ENCODE measurements at places on chromosomes 11 and 22.

GRCh38 chr11:128548649-128549255, 38.6 kb downstream of the ETS1 start:
- DNase-seq = no peak

DNA sequence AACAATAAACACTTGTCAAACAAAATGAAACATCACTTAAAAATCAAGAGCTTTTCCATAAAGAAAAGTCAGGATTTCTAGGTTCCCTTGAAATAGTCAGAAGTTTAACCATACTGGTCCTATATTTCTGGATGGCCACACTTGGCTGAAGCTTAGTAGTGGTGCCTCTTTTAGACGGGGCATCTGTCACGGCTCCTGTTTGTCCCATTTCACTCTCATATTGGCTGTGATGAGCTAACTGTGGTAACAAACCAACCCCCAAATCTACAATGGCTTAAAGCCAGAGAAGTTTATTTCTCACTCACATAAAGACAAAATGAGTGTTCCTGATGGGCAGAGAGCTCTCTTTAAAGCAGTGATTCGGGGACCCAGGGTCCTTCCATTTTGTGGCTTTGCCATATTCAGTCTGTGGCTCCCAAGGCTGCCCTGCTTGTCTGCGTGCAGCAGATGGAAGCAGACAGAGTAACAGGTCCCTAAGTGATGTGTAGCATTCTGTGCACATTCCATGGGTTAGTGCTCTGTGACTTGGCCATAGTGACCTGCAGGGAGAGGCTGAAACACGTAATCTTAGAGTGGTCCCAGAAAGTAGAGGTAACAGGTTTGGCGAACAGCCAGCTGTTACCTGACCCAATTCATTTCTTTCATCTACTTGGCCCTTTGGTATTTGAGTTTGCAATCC, 137.4 kb downstream of the HIPK3 start:
- DNase-seq = no peak

DNA sequence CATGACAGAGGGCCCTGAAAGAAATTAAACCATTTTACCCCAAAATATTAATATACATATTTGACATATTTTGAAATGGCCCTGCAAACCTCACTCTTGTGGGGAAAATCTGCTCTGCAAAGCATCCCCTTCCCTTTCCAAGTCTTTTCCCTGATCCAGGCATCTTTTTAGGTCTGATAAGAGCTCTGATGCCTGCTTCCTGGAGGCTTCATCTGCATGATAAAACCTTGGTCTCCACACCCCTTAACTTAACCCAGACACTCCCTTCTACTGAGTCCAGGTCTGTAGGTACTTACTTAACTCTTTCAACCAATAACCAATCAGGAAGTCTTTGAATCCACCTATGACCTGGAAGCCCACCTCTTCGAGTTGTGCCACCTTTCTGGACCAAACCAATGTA, 1.8 kb upstream of the LGALS12 start:
- no peak for DNase-seq

DNA sequence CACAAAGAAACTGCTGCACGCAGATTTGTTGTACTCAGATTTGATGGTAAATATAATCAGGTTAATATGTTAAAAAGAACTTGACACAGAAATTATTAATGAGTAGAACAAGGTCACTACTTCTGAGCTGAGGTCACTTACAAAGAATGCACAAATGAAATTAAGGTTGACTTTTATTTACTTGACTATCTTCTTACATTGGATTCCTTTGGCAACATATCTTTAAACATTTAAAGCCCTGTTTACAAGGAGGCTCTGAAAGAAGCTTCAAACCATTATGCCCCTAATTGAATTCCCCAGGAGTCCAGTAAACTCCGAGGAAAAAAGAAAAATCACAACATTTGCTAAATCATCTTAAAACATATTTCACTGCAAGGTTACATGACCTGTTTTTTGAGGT, 245.5 kb downstream of the SOX6 start:
- DNase-seq = no peak

DNA sequence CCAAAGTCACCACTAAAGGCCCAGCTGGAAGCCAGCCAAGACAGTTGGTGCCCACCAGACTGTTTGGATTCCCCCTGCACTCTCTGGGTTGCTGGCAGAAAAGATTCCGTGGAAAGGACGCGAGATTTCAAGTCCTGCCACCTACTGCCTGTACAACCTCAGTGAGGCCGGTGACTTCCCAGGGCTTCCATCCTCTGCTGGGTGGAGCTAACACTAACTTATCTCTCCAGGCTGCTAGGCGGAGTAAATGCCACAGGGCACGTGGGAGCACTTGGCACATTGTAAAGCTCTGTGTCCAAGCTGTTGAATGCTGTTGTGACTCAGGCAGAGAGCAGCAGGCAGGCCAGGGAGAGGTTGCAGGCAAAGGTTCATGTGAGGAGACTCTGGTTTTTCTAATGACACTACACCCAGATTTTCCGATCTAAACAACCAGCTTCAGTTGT, 50.9 kb upstream of the CDON start:
- no peak for DNase-seq

GRCh38 chr22:32661296-32661695, 140.2 kb upstream of the TIMP3 start:
- DNase-seq = no peak
